ENCODE measurements at places on chromosomes 5 and 9.

DNA sequence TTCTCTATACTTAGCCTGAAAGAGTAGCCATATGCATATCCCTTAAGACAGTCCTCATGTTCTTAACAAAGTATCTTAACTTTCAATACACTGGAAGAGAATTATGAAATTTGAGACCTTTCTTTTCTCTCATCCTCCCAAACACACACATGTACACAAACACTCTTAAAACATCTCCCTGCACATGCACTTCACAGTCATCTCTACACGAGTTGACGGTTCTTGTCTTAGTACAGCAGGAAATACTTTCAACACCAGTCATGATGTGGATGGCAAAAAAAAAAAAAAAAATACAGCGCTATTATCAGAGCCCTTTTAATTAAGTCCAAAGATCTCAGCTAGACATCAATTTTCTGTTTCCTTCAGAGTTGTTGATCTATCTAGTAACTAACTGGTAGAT is 43.6 kb upstream of the PCSK1 start:
- H3K4me1 ChIP-seq, result peaks cover 6% of the 10 kb centered on the region
- no peaks in the 10 kb centered on the region for H3K36me3 ChIP-seq
- H3K27me3 ChIP-seq, result no peaks in the 10 kb centered on the region
- no peak for DNase-seq
- no peak overlapping the region for H3K27ac ChIP-seq

DNA sequence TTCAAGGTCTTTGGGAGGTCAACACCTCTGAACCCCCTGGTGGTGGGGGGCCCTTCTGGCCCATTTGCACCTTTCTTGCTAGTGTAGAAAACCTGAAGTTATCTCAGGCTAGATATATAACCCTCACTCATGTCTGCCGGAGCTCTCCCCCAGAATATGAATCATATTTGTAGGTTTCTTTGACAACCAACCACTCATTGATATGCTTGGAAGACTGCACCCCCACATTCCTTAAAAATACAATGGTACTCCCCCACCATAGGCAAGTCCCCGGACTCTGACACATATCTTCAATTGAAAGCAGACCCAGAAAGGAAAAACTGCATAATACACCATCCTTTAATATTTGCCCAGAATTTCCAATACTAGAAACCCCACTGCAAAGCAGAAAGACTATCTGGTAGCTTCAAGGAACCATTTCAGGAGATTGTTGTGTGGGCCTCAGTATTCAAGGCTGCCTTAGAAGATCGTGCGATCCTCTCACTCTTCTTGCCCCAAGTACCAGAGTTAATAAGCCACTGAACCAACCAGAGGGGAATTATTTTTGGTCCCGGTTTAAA is 978 bp upstream of the UBE2B start:
- H3K4me3 ChIP-seq, result peak overlapping the region; percentile 99
- peaks cover 53% of the 10 kb centered on the region for H3K36me3 ChIP-seq
- H3K27ac ChIP-seq, result peak overlapping the region; percentile 99
- DNase-seq, result no peak
- no peaks in the 10 kb centered on the region for H3K27me3 ChIP-seq

DNA sequence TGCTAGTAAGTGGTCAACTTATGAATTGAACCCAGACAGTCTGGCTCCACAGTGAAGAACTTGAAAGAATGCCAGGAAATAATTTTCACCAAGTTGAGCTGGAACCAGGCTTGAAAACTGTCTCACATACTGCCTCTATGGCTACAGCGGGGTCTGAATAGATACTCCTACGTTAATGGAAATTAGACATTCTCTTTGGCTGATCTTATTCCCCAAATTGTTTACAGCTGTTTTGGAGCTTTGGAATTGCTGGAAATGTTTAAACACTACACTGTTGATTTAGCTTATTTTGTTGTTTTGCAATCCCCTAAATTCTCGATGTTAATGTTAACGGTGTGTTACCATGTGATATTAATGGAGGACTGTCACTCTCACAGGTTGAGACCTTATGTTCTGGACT is 146.4 kb downstream of the FBXL7 start:
- peaks cover 9% of the 10 kb centered on the region for H3K4me1 ChIP-seq
- H3K36me3 ChIP-seq, result no peaks in the 10 kb centered on the region
- no peaks in the 10 kb centered on the region for H3K27me3 ChIP-seq
- H3K27ac ChIP-seq, result no peak overlapping the region
- H3K4me3 ChIP-seq, result no peak overlapping the region

DNA sequence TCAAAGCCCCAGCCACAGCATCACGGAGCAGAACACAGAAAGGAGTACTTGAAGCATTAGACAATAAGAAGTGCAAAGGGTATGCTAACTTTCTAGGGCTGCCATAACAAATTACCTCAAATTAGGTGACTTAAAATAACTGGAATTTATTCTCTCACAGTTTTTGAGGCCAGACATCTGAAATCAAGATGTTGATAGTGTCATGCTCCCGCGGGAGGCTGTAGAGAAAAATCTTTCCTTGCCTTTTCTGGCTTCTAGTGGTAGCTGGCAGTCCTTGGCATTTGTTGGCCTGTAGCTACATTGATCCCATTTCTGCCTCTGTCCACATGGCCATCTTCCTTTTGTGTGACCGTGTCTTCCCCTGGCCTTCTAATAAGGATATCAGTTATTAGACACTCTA is 51.9 kb upstream of the SPDL1 start:
- no peak overlapping the region for H3K4me3 ChIP-seq
- no peak for DNase-seq
- H3K27me3 ChIP-seq, result no peaks in the 10 kb centered on the region
- no peaks in the 10 kb centered on the region for H3K36me3 ChIP-seq
- H3K4me1 ChIP-seq, result no peaks in the 10 kb centered on the region

- no peak for DNase-seq
- H3K27ac ChIP-seq, result no peak overlapping the region
- H3K4me1 ChIP-seq, result no peaks in the 10 kb centered on the region
- H3K27me3 ChIP-seq, result peaks cover 6% of the 10 kb centered on the region
- no peaks in the 10 kb centered on the region for H3K36me3 ChIP-seq
- H3K4me3 ChIP-seq, result no peak overlapping the region
These were observed 310.1 kb downstream of the RFX3 start for GRCh38 chr9:3215658-3216057.

- no peak overlapping the region for H3K4me3 ChIP-seq
- no peak for DNase-seq
- no peak overlapping the region for H3K27ac ChIP-seq
- H3K27me3 ChIP-seq, result no peaks in the 10 kb centered on the region
- peaks cover 12% of the 10 kb centered on the region for H3K36me3 ChIP-seq
These were observed 5.0 kb downstream of the NUDT2 start for GRCh38 chr9:34334337-34334824.

DNA sequence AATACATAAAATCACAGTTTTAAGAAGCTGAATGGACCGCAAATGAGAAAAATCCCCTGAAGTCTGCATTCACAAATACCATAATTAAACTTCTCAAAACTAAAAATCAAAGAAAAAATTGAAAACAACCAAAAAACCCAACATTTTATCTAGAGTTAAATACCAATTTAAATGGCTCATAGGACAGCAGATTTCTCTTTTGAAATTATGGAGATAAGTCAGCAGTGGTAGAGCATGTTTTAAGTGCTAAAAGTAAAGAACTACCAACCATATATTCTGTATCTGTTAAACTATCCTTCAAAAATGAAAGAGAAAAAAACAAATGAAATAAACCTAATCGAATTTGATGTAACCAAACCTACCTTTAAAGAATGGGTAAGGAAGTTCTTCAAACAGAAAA is 862.8 kb downstream of the TAF11L14 start:
- no peak overlapping the region for H3K27ac ChIP-seq
- H3K4me1 ChIP-seq, result no peaks in the 10 kb centered on the region
- no peaks in the 10 kb centered on the region for H3K27me3 ChIP-seq
- H3K36me3 ChIP-seq, result no peaks in the 10 kb centered on the region
- no peak for DNase-seq
- no peak overlapping the region for H3K4me3 ChIP-seq

- no peak overlapping the region for H3K27ac ChIP-seq
- H3K27me3 ChIP-seq, result peaks cover 33% of the 10 kb centered on the region
- no peak overlapping the region for H3K4me3 ChIP-seq
- H3K4me1 ChIP-seq, result no peaks in the 10 kb centered on the region
- DNase-seq, result no peak
- H3K36me3 ChIP-seq, result no peaks in the 10 kb centered on the region
These were observed 8.7 kb upstream of the HAPLN1 start for GRCh38 chr5:83729362-83729761.

DNA sequence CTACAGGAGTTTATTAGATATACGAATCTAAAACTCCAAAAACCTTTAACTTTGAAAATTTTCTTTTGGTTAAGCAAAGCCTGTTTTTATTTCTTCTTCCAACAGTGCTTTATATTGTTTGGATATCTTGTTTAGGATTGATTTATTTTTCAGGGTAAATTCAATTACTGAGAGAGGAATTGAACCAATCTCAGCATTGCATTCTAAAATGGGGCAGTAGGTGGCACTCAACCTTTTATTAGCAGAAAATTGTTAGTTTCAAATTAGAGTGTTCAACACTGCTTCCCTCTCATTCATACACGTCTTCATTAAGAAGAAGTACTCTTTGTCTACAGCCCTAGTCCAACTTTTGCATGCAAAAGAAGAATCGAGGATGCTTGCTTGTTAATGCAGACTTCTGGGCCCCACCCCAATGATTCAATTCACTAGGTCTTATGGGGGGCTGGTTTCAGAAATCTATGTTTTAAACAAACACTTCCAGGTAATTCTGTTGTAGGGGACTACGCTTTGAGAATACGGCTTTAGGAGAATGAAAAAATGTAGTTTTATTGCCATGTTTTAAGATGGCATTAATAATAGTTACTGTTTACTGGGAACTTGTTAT is 26.6 kb downstream of the MRPL22 start:
- H3K4me3 ChIP-seq, result no peak overlapping the region
- H3K4me1 ChIP-seq, result no peaks in the 10 kb centered on the region
- no peak overlapping the region for H3K27ac ChIP-seq
- H3K36me3 ChIP-seq, result peaks cover 41% of the 10 kb centered on the region

- no peak overlapping the region for H3K4me3 ChIP-seq
- peak; percentile 5 for DNase-seq
- H3K27ac ChIP-seq, result no peak overlapping the region
- H3K36me3 ChIP-seq, result no peaks in the 10 kb centered on the region
- H3K27me3 ChIP-seq, result no peaks in the 10 kb centered on the region
These were observed 40.2 kb upstream of the LPAR1 start for GRCh38 chr9:111078391-111079038.

GRCh38 chr9:70079417-70080037 is 35.9 kb downstream of the MAMDC2 start:
- no peaks in the 10 kb centered on the region for H3K36me3 ChIP-seq
- no peak overlapping the region for H3K4me3 ChIP-seq
- DNase-seq, result peak; percentile 65
- H3K27ac ChIP-seq, result peak overlapping the region; percentile 28
- peaks cover 25% of the 10 kb centered on the region for H3K4me1 ChIP-seq

GRCh38 chr9:112337547-112337946 is 4.1 kb upstream of the PTBP3 start:
- H3K27me3 ChIP-seq, result no peaks in the 10 kb centered on the region
- H3K4me3 ChIP-seq, result no peak overlapping the region
- H3K27ac ChIP-seq, result no peak overlapping the region
- H3K4me1 ChIP-seq, result peaks cover 19% of the 10 kb centered on the region
- no peaks in the 10 kb centered on the region for H3K36me3 ChIP-seq

DNA sequence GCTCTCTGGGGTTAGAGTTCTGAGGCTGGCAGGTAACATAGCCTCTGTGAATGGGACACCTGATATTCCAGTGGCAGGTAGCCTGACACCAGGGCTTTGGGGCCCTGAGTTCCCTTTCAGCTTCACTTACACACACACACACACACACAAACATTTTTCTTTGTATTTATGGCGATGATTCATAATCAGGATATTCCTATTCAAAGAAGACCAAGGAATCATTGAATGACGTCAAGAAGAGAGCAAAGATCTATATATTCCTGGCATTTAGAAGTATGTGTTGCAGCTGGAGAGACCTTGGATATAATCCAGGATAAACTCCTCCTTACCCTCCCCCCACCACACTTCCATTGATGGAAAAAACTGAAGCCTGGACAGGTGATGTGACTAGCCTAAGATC is 7.9 kb upstream of the ENTREP1 start:
- no peak overlapping the region for H3K27ac ChIP-seq
- no peaks in the 10 kb centered on the region for H3K36me3 ChIP-seq
- no peaks in the 10 kb centered on the region for H3K4me1 ChIP-seq
- H3K27me3 ChIP-seq, result no peaks in the 10 kb centered on the region
- peak; percentile 17 for DNase-seq

- H3K36me3 ChIP-seq, result no peaks in the 10 kb centered on the region
- H3K27ac ChIP-seq, result no peak overlapping the region
- no peak overlapping the region for H3K4me3 ChIP-seq
- H3K4me1 ChIP-seq, result peaks cover 5% of the 10 kb centered on the region
- H3K27me3 ChIP-seq, result peaks cover 12% of the 10 kb centered on the region
These were observed 10.6 kb downstream of the TAS2R1 start for GRCh38 chr5:9619331-9620092.

GRCh38 chr5:172496671-172497371 is 42.5 kb upstream of the SH3PXD2B start:
- H3K27me3 ChIP-seq, result peaks cover 19% of the 10 kb centered on the region
- DNase-seq, result no peak
- no peak overlapping the region for H3K27ac ChIP-seq
- H3K4me1 ChIP-seq, result no peaks in the 10 kb centered on the region

Measured in MCF 10A (cell line).